ENCODE measurements at places on chromosomes 16 and 17. TPM values are rescaled to one million over a fixed set of nuclear protein-coding genes. Genes with fewer than 3 reads are reported as not detected.
A peak's percentile ranks its signal among the peaks of the same experiment; 100 is the strongest.

The SAMD14 gene
- total RNA-seq: 29.4 TPM

GRCh38 chr16:50505714-50506542 lies 42.3 kb upstream of the NKD1 start:
- no peaks in the 10 kb centered on the region for H3K36me3 ChIP-seq
- H3K27ac ChIP-seq: no peak overlapping the region
- no peak overlapping the region for H3K4me3 ChIP-seq

DNA sequence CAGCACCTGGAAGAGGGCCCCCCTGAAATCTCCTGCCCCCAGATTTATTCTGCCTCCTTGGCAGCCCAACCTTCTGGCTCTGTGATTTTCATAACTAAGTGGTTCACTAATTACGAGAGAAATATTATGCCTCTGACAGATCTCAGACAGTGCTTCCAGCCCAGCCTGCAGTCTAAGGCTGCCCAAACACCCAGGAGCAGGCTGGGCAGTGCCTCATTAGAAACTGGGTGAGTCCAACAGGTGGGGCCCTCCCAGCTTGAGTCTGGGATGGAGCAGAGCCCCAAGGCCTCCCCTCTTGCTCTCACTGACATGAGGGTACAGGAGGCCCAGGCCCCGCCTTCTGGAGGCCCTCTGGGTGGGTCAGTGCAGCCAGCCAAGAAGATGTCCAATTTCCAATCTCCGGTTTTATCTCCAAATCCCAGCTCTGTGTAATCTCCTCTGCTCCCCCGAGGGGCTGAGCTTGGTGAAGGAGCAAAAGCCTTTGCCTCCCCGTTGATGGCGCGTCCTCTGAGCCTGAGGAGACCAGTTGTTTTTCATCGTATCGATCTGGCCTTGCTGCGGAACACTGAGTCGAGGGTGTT lies 20.1 kb upstream of the ABCC3 start:
- H3K27me3 ChIP-seq: peaks cover 2% of the 10 kb centered on the region
- no peak overlapping the region for H3K4me3 ChIP-seq
- no peak overlapping the region for H3K27ac ChIP-seq
- peaks cover 11% of the 10 kb centered on the region for H3K4me1 ChIP-seq
- no peak for DNase-seq

GRCh38 chr17:52148288-52148968 lies 10.1 kb downstream of the CA10 start:
- DNase-seq: no peak
- peaks cover 9% of the 10 kb centered on the region for H3K4me1 ChIP-seq
- H3K36me3 ChIP-seq: no peaks in the 10 kb centered on the region
- peaks cover 7% of the 10 kb centered on the region for H3K27me3 ChIP-seq
- no peak overlapping the region for H3K4me3 ChIP-seq
- no peak overlapping the region for H3K27ac ChIP-seq

DNA sequence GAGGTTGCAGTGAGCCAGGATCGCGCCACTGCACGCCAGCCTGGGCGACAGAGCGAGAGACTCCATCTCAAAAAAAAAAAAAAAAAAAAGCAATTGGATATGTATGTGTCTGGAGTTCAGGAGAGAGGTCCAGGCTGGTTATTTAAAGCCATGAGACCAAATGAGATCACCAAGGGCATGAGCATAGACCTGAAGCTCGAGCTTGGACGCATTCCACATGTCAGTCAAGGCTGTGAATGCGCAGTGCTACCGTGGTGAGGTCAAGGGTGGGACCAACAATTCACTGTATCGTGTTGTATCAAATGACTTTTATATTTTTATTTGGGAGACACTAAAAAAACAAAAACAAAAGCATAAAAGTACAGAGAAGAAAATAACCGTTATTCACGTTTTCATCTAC lies 29.1 kb upstream of the SPNS2 start:
- H3K4me1 ChIP-seq: no peaks in the 10 kb centered on the region
- no peak for DNase-seq

DNA sequence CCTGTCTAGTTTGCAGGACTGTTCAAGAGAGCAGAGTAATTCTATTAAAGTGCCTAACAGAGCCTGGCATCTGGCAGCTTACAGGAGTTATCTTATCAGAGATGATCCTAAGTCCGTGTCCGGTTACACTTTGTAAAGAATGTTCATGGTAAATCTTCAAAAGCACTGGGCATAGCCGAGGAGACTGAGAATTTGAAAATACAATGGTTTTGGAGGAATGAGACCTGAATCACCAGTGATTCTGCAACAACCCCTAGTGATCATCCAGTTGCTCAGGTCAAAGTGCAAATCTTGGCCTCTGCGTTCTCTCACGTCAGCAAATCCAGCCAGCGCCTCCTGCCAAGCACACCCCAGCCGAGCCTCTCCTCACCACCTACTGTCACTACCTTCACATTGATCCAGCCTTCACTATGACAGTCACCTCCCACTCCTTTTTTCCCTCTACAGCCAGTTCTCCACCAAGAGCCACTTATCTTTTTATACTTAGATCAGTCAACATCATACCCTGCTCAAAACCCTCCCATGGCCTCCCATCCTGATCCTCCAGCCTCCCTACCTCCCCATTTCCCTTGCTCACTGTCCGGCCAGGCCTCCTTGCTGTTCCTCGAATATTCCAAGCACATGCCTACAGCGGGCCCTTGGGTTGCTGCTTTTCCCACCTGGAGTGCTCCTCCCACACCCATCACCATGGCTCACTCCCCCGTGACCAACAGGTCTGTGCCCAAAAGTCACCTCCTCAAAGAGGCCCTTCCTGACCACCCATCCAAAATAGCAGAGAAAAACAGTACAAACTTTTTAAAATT lies 57.4 kb upstream of the ERN1 start:
- H3K36me3 ChIP-seq: peaks cover 16% of the 10 kb centered on the region
- no peak overlapping the region for H3K4me3 ChIP-seq
- peaks cover 35% of the 10 kb centered on the region for H3K4me1 ChIP-seq

- H3K4me3 ChIP-seq: no peak overlapping the region
- no peaks in the 10 kb centered on the region for H3K4me1 ChIP-seq
- no peaks in the 10 kb centered on the region for H3K27me3 ChIP-seq
- H3K36me3 ChIP-seq: no peaks in the 10 kb centered on the region
- DNase-seq: no peak
Observed at GRCh38 chr16:52677501-52677900, 130.6 kb upstream of the TOX3 start.

The RILP gene
- 1.8 TPM for total RNA-seq

The DUSP14 gene
- total RNA-seq: 33.6 TPM

GRCh38 chr16:85316944-85317343 lies 204.7 kb upstream of the CIBAR2 start:
- H3K4me3 ChIP-seq: no peak overlapping the region
- no peak overlapping the region for H3K27ac ChIP-seq
- peaks cover 7% of the 10 kb centered on the region for H3K27me3 ChIP-seq
- peaks cover 30% of the 10 kb centered on the region for H3K4me1 ChIP-seq
- no peaks in the 10 kb centered on the region for H3K36me3 ChIP-seq
- DNase-seq: no peak

The DNASE1L2 gene
- 1.2 TPM for total RNA-seq

The CCL5 gene
- total RNA-seq: not detected

The SLC5A10 gene
- total RNA-seq: not detected

DNA sequence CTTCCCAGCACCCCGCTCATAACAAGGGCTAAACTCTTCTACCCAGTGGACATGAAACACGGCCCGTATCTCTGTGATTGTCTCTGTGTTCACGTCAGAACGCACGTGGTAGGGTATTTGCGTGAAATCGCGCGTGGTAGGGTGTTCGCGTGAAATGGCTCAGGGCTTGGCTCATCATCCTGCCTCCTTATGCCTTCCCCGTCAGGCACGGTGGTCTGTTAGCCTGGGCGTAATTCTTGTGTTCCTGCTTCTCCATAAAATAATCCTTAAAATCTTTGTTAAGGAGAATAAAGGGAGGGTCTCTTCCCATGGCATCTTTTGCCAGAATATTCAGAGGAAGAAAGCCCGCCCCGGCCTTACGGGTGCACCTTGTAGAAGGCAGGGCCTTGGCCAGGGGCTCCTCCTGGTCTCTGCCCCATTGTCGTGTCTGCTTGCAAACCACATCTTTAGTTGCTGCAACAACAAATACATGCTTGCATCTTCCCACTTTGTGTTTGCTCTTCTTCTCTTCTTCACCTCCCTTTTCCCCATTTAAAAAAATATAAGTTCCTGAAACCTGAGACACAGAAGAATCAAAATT lies 116.7 kb upstream of the CHMP6 start:
- peak; percentile 51 for DNase-seq
- no peak overlapping the region for H3K4me3 ChIP-seq
- peaks cover 6% of the 10 kb centered on the region for H3K36me3 ChIP-seq
- H3K4me1 ChIP-seq: peaks cover 33% of the 10 kb centered on the region
- H3K27me3 ChIP-seq: no peaks in the 10 kb centered on the region

The ZNF750 gene
- total RNA-seq: not detected

DNA sequence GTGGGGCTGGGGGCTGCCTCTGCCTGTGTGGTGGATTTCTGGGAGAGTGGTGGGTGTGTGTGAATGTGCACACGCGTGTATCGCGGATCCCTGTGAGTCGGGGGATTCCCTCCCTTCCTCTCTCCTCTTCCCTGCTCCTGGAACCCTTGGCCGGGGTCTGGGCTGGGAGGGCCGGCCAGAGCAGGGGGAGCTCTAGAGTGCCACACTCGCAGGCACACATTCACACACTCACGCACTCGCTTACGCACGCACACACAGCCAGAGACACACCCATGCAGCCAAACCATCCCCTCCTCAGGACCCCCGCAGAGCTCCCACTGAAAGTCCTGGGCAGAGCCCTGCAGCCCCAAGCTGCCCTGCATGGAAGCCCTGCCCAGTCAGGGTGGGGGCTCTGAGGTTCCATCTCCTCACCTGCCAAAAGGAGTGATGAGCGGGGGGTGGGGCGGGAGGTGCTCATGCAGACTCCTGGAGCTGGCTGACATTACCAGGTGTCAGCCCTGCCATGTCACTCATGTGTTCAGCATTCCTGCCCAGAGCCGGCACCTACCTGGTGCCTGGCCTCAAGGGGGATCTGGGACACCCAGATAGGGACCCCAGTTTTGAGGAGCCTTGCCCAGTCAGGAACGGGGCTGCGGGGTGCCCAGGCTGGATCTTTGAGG lies 1.9 kb downstream of the NECAB2 start:
- peak overlapping the region; percentile 22 for H3K4me3 ChIP-seq
- peaks cover 3% of the 10 kb centered on the region for H3K4me1 ChIP-seq
- DNase-seq: peak; percentile 66
- H3K27me3 ChIP-seq: peaks cover 2% of the 10 kb centered on the region
- no peaks in the 10 kb centered on the region for H3K36me3 ChIP-seq

GRCh38 chr17:80667462-80668277 lies 123.0 kb downstream of the RPTOR start:
- no peaks in the 10 kb centered on the region for H3K36me3 ChIP-seq
- peaks cover 25% of the 10 kb centered on the region for H3K4me1 ChIP-seq
- H3K27ac ChIP-seq: no peak overlapping the region
- DNase-seq: no peak
- no peaks in the 10 kb centered on the region for H3K27me3 ChIP-seq

DNA sequence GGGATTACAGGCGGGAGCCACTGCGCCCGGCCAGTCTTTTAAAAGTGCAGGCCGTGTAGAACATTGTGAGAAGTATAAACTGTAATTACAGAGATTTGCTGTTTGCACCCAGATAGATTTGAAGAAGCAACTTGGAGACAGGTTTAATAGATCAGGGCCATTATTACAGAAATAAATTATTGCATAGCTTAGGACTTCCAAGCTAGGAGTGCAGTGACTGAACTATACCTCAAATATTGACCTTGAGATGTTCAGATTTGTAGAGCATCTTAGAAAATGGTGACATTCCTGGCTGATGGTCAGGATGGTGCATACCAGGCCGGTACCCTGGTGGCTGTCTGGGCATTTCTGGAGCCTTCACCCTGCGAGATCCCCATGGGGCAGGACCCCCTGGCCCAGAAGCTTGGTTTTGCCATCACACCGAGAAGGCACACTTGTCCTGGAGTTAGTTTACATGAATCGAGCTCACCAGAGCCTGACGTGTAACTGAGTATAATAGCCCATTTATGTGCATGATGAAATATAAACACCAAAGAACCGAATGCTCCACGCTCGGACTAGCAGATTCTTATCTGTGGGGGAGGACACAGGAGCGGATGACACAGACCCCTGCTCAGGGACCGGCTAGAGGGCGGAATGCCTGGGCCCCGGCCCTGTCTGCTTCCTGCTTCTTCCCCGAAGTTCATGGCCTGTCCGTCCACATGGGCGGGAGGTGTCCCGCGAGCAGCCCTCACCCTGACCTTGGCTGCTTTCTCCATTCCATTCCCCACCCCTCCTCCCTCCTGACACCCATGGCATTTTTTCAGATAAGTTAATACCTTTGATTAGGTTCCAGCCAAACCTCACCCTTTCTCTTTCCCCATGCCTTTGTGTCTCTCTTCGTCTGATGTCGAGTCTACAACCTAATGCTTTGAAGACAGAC lies 32.1 kb downstream of the CCDC40 start:
- no peak overlapping the region for H3K4me3 ChIP-seq
- DNase-seq: no peak
- peak overlapping the region; percentile 71 for H3K27ac ChIP-seq
- H3K27me3 ChIP-seq: no peaks in the 10 kb centered on the region
- H3K4me1 ChIP-seq: peaks cover 35% of the 10 kb centered on the region
- H3K36me3 ChIP-seq: no peaks in the 10 kb centered on the region

DNA sequence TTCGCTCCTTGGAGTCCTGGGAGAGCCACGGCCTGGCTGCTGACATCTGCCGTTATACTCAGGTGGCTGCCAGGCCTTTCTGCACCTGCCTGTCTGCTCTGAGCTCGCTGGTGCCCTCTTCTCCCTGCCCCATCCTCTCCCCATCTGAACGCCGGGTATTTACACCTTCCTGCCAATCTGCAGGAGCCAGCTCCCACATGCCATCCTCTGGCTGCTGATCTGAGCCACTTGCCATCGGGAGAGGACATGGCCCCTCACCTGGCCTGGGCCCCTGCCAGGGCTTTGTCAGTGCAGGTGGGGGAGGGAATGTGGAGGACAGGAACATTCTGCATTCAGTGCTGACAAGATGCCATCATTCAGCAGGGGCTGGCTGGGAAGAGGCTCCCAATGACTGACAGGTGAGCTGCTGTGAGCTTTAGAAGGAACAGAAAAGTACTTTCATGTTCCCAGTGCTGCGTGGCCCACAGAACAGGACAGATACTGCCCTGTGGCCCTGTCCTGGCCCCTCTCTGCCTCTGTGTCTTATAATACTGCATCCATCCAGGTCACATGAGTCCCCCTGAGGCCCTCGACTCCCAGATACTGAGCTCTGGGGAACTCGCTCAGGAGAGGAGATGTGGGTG lies 96.3 kb upstream of the ZNF469 start:
- peak; percentile 65 for DNase-seq
- H3K4me3 ChIP-seq: no peak overlapping the region
- H3K4me1 ChIP-seq: no peaks in the 10 kb centered on the region
- no peak overlapping the region for H3K27ac ChIP-seq
- H3K36me3 ChIP-seq: peaks cover 3% of the 10 kb centered on the region
- H3K27me3 ChIP-seq: no peaks in the 10 kb centered on the region

- H3K4me3 ChIP-seq: no peak overlapping the region
- no peaks in the 10 kb centered on the region for H3K4me1 ChIP-seq
- DNase-seq: no peak
- H3K36me3 ChIP-seq: no peaks in the 10 kb centered on the region
Observed at GRCh38 chr16:83700918-83701317, 106.9 kb upstream of the HSBP1 start.

DNA sequence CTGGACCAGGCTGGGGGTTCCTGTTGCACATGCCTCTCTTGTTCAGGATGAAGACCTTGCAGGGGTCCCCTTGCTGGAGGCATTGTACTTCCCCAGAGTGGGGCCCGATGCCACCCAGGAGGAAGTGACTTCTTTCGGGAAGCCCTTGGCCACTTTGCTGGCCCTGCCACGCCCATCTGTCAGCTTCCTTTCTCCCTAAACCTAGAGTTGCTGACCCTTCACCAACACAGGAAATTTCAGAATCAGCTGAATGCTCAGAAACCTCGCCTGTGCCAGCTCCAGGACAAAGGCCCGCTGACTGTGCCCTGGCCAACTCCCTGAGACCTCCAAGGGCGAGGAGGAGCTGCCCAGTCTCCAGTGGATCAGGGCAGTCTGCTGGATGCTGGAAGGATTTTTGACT lies 26.7 kb downstream of the WNT9B start:
- no peak overlapping the region for H3K4me3 ChIP-seq
- H3K36me3 ChIP-seq: no peaks in the 10 kb centered on the region
- H3K27ac ChIP-seq: no peak overlapping the region
- H3K4me1 ChIP-seq: no peaks in the 10 kb centered on the region
- H3K27me3 ChIP-seq: peaks cover 1% of the 10 kb centered on the region

All from chondrocyte (in vitro differentiated cells).